Fibroblast of lung (primary cell): ENCODE measurements at places on chromosomes 5 and 9. TPM values are rescaled to one million over a fixed set of nuclear protein-coding genes. Genes with fewer than 3 reads are reported as not detected.
A peak's percentile ranks its signal among the peaks of the same experiment; 100 is the strongest.

Gene UNC5A
- total RNA-seq, result not detected in 2 replicates

DNA sequence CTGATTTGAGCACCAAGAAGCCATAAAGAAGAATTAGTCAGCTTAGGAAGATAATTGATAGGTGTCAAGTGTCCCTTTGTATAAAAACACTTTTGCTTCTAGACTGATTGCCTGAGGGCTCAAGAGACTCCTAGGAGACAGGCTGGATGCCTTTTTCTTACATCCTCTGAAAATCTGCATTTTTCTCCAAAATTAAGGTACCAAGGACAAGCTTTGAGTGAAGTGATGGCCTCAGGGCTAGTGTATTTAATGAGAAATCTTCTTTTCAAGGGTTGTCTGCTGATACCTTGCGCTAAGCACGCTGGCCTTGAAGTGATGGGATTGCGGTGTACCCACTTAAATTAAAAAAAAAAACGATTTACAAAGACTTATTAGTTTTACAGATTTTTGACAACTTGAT, 304.0 kb downstream of the TLR4 start:
- no peak for DNase-seq

DNA sequence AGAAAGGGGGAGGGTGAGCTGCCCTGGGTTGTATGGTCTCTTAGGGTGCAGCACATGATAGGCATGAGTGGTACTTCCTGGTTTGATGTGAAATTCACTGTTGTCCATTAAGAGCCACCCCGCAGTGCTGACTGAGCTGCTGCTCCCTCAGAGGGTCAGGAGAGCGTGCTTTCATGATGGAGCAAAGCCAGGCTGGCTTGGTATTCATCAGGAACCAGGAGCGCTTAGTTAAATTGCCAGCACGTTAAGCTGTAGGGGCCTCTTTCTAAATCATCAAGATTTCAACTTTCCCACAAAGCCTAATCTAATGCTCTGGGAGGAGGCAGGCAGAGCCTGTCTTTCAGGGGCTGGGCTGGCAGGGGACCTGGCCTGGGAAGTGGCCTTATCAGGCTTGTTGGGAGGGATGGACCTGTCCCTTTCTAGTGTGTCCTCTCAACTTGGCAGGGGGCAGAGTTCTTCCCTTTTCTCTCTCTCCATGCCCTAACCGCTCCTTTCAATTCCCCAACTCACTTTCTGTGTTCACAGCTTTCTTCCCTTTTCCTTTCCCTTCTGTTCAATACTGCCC, 7.9 kb downstream of the CYSTM1 start:
- peak; percentile 71 for DNase-seq

Gene SPZ1
- not detected in 2 replicates for total RNA-seq
